ENCODE measurements at places on chromosomes 2 and 18.

DNA sequence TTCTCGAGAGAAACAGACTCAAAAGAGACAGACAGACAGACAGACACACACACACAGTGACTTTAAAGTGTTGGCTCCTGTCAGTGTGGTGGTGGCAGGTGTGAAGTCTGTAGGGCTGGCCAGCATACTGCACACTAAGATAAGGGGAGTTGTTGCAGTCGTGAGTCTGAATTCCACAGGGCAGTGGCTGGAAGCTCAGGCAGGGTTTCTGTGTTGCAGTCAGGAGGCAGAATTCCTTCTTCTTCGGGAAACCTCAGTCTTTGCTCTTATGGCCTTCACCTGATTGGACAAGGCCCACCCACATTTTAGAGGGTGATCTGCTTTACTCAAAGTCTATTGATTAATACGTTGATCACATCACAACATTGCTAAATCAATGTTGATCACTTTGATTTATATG, 478.4 kb upstream of the HS6ST1 start:
- no peak for DNase-seq

- no peak for DNase-seq
These were observed 182.0 kb downstream of the GFPT1 start for GRCh38 chr2:69205076-69205475.

DNA sequence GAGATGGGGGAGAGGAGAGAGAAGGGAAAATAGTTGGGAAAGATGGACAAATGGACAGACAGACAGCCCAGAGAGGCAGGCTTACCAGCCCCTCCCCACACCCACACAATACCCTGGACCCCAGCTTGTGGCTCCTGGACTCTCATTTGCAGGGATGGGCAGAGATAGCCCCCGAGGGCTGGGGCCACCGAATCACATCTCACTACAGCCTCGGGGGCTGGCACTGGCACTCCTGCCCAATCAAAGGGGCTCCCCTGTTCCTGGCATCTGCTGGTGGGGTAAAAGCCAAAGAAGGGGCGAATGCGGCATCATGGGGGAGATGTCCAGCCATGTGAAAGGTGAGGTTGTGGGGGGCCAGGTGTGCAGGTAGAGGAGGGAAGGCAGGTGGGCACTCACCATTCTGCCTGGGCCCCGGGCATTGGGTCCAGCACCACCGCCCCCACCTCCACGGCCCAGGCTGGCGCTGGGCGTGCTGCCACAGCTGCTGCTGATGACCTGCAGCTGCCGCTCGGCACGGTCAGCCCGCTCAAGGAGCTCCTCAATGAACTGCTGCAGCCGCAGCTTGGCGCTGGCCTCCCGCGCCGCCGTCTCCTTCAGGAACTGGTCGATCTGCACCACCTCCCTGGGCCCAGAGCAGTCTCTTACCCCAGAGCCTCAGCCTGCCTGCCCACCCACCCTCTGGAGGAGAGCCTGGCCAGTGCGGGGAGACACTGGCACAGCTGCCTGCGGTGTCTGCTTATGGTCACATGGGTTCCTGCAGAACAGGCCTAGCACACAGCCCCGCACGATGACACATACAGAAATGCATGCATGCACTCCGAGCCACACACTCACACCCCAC, 18.0 kb downstream of the FBXO41 start:
- no peak for DNase-seq

DNA sequence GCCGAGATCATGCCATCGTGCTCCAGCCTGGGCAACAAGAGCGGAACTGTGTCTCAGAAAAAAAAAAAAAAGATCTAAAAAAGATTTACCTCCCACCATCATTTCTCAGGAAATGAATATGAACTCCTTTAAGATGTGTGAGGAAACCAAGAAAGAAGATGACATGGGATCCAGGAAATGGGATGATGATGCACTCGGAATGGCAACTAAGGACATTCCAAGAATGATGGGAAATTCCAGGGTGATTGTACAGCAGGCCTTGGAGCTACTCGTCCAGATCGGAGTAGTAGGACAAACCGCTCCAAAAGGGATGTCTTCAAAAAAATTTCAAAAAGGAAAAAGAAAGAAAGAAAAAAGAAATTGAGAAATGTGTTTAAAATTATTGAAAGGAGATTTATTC, 84.9 kb upstream of the PMAIP1 start:
- no peak for DNase-seq

Data from Caco-2 (cell line).